SJSA1 (cell line): ENCODE measurements at places on chromosomes 7 and 10.

DNA sequence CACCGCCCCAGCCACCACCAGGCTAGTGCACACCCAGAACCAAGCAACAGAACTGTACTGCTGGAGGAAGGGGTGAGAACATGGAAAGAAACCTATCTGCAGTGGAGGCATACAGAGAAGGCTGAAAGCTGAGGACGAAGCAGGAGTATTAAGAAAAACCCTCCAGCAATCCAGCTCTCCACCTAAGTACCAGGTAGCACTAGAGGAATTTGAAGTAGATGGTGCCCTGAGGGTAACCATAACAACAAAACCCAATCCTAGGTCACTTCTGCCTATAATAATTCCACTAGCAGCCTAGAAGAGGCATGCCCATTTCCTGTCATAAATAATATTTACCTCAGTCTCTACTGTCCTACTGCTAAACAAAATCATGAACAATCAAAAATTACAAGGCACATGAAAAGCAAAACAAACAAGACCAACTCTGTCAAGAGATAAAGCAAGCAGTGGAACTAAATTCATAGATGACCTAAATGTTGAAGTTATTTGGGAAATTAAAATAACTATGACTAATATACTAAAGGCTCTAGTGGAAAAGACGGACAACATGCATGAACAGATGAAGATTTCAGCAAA is 51.1 kb downstream of the HYCC1 start:
- DNase-seq, result no peak

DNA sequence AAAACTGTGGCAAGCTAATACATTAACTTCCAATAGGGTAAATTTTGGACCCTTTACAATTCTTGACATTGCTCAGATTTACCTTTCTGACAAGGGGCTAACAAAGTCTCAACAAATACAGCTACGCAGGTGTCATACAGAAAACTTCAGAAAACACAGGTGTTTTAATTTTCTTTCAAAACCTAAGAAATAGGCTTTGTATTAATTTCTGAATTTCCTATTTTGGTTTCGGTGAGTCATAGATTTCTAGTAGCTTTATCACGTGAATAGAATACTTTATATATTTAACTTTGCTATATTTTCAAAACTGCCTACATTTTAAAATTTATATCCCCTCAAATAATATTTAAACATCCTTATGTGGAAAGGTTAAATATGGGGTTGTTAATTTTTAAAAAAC is 215.3 kb downstream of the DGKB start:
- DNase-seq, result no peak

GRCh38 chr7:44187636-44188416 is 1.4 kb downstream of the GCK start:
- DNase-seq, result no peak

GRCh38 chr10:128062881-128063563 is 63.2 kb downstream of the MKI67 start:
- DNase-seq, result no peak

- no peak for DNase-seq
These were observed 54.6 kb downstream of the VSTM2A start for GRCh38 chr7:54596747-54597146.
